ENCODE measurements at places on chromosomes 2 and 18.
A peak's percentile ranks its signal among the peaks of the same experiment; 100 is the strongest.

GRCh38 chr2:242075696-242076095 is 206.2 kb downstream of the RTP5 start:
- no peak for DNase-seq

- no peak for DNase-seq
Measured at GRCh38 chr2:5664278-5664681, 27.9 kb upstream of the SOX11 start.

- DNase-seq: no peak
Measured at GRCh38 chr18:56516789-56517188, 121.6 kb downstream of the TXNL1 start.

- DNase-seq: no peak
Measured at GRCh38 chr2:220880623-220881596, 691.2 kb downstream of the EPHA4 start.

GRCh38 chr2:191629001-191629453 is 48.9 kb upstream of the NABP1 start:
- no peak for DNase-seq

- DNase-seq: no peak
Measured at GRCh38 chr2:100248044-100248330, 74.3 kb downstream of the LONRF2 start.

GRCh38 chr2:224951723-224952481 is 90.4 kb downstream of the DOCK10 start:
- no peak for DNase-seq

DNA sequence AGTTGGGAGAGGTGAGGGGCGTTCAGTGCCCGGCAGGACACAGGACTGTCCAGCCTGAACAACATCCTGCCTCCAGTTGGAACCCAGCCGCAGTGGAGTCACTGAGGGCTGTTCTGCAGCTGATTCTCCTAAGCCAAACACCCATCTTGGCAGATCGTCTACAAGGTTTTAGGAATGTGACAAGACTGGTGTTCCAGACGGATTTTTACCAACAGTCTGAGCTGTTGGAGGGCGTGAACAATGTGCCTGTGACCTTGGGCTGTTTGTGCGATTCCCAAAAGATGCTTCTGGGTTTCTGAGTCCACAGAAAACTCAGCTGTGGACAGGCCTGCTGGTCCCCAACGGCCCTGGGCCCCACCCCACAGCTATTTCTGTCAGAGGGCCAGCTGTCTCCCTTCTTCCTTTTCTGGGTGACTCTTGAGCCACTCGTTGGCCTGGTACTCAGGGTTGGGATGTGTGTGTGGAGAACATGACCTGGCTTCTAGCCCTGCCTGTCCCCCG is 5.7 kb downstream of the LRRFIP1 start:
- DNase-seq: no peak

- no peak for DNase-seq
Measured at GRCh38 chr18:74115046-74115445, 32.6 kb downstream of the FBXO15 start.

- no peak for DNase-seq
Measured at GRCh38 chr18:47680488-47680887, 250.0 kb downstream of the SMAD2 start.

DNA sequence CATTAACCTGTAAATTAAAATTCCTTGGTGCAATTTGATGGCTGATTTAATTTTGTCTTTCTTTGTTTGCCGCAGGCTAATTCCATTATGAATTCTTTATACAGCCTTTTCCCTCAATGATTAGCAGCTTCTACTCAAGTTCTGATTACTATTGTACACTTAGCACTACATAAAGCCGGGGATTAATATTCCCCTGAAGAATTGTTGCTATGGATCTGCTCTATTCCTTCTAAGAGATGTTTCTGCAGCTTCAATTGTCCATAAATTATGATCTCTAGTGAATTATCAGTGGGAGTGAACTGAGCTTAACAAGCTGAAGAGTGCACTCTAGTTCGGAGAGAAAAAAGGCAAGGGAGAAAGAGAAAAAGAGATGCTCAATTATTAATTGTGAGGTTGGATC is 433.7 kb upstream of the SPRED2 start:
- no peak for DNase-seq

GRCh38 chr18:22932885-22933205 is 283 bp upstream of the RBBP8 start:
- no peak for DNase-seq

DNA sequence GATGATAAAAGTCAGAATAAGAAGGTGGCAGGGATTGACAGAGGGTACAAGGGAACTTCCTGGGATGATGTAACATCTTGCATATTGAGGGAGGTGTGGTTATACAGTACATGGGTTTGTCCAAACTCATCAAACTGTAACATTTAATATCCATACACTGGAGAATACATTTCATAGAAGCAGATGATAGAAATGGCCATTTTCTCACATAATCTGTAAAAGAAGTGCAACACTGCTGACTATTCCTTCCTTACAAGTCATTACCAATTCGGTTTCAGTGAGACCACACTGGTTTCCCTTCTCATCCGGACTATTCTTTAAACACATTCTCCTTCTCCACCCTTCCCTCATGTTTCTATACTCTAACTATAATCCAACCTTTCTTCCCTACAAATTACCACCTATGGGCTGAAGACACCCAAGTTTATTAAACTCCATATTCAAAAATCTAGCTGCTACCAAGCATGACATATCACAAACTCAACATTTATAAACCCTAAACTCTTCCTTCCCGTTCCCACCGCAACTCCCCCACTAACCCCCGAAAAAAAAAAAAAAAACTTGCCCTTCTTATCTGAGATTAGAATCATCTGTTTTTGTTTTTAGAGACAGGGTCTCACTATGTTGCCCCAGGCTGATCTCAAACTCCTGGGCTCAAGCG is 1.6 kb downstream of the COX7A2L start:
- no peak for DNase-seq

DNA sequence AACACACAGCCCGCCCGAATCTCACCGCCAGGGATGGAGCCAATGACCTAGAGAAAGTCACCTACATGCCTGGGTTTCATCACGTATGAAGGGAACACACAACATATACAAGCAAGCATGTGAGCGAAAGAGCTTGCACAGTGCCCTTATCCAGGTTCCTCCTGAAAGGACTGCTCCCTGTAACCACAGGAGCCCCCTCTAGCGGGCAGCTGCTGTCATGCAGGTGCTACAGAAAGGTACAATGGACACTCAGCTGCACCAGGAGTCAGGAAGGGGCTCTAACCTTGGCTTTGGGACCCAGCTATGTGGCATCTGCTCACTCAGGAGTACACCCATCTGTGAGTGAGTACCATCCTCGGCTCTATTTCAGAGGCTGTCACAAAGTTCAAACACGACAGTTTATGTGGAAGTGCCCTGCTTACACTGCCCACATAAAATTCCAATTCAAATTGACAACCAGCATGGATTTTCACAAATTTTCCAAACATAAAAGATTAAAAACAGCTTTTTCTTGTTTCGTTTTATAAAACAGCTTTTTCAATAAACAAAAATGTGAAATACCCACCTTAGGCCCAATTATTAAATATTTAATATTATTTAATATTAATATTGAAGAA is 3.5 kb downstream of the NDUFA10 start:
- peak; percentile 25 for DNase-seq

GRCh38 chr2:239955989-239956817 is 68.9 kb downstream of the NDUFA10 start:
- DNase-seq: no peak

DNA sequence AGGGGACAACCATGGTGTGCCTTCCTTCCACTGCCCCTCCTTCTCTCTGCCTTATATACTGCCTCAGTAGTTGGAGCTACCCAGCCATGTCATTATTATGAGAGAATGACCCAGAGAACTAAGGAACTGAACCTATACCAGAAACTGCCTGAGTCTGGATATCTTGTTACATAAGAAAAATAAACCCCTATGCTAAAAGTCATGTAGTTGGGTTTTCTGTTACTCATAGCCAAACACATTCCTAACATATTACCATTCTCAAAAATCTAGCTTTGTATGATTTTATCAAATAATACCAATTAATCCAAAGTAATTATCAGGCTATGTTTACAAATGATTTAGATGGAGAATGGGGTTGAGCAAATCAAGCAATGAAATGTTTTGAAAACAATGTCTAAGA is 15.0 kb upstream of the KLF7 start:
- DNase-seq: no peak

DNA sequence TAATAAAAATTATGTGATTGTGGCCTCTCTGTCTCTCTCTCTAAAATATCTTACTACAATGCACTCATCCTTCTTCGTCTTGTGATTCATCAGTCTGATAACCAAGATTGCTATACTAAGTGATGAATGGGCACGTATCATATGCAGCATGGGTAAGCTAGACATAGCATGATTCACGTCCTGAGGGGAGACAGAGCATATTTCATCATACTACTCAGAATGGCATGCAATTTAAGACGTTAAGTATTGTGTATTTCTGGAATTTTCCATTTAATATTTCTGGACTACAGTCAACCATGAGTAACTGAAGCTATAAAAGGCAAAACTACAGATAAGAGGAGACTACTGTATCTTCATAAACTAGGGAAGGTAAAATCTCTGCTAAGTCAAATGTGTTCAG is 97.0 kb upstream of the CD226 start:
- no peak for DNase-seq

DNA sequence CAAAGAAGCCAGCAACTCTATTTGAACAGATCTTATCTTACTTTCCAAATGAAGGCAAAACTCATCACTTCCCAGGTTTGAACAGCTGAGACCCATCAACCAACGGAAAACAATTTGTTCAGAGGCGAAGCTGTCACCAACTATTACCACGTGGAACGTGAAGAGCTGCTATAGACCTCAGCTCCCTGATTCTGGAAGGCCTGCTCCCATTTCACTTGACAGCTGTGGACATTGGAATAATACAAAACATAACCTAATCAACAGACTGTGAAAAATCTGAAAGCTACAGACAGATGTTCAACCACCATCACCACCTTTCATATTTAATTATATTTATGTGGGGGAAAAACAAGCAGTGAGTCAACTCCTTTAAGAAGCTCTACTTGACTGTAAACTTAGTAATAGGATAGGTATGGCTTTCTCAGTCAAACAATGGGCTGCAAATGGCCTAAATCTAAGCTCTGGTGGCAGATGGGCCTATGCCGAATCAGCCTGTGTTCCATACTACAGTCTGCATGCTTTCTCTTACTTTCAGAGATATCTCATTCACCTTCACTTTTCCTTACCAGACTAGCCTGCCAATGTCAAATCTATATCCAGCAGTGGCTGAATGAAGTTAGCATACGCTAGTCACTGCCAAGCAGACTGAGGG is 896.4 kb downstream of the TDRD15 start:
- no peak for DNase-seq

GRCh38 chr2:166343467-166343866 is 32.3 kb downstream of the SCN9A start:
- DNase-seq: no peak

DNA sequence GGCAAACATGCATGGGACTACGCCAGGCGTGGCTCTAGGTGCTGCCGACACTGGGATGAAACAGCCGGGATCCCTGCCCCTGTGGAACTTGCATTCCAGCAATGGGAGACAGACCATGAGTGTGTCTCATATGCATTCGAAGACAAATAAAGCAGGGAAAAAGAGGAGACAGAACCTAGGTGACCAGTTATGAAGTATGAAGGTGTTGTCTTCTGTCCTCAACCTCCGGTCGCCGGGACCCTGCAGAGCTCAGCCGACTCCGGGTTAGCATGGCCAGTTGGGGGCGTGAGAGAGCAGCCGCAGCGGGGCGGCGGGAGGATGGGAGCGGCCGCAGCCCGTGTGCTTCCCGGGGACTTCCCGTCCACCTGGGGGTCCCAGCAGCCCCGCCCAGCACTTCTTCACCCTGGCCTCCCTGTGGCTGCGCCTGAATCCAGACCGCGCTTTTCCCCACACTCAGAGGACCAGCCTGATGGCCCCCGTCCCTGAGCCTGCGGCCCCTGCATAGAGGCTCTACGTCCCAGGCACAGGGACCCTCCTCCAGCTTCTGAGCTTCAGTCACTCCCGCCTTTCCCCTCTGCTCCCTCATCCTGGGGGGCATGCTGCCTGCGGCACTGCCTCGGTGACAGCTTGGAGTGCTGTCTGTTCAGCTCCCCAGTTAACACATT is 11.4 kb downstream of the ID2 start:
- peak; percentile 47 for DNase-seq

- no peak for DNase-seq
Measured at GRCh38 chr2:6538607-6539006, 327.1 kb downstream of the CMPK2 start.

DNA sequence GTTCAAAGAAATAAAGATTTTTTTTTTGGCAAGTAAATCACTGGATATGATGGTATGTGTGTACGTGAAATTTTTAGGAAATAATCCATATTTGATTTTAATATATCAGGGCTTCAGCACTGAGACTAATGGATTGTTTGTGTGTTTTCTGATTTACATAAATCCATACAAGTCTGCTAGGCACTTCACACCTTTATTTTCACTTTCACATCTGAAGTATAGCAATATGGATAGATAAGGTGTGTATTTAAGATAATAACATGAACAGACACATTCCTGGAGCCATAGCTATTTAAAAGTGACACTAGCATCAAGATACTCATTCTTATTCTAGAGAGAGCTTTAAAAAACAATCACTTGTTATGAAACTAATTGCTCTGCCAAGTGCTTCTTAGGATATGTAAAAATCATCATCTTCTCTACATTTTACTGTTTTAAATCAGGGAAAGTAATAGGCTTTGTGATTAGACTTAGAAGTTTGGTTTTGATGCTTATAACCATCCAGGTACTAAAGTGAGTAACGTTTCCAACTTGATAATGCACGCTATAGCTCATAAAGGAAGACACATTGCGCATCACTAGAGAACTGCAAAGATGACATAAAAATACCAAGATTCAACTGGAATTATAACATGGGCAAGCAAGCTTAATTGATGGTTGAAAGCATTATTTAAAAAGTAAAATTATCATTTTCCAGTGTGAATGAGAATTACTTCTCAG is 208.9 kb downstream of the ZEB2 start:
- DNase-seq: no peak

DNA sequence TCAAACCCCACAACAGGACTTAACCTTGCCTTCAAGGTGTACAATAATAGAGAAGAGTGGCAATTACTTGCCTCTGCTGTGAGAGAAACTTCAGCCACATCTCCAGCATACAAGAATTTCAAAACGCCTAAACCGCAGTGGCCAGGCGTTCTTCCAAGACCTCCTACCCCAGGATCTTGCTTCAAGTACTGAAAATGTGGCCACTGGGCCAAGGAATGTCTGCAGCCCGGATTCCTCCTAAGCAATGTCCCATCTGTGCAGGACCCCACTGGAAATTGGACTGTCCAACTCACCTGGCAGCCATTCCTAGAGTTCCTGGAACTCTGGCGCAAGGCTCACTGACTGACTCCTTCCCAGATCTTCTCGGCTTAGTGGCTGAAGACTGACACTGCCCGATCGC is 2.8 kb upstream of the CYB5A start:
- DNase-seq: no peak

DNA sequence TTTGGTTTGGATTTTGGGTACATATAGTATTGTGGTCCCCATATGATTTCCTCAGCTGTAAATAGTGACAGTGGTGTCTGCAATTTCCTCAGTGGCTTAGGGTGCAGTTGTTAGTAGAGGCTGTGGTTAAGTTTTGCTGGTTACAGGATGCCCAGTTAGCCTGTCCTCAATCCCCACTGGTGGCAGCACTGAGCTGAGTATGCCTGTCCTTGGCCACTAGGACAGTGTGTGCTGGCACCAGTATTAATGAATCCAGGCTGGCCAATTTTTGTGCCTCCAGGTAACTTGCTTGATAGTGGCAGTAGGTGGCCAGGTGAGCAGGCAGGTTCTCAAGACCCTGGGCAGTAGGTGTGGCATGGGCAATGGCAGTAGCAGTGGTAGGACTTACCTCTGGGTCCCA is 973.1 kb downstream of the TMEM182 start:
- DNase-seq: no peak
